ENCODE measurements at places on chromosomes 12 and 14.

DNA sequence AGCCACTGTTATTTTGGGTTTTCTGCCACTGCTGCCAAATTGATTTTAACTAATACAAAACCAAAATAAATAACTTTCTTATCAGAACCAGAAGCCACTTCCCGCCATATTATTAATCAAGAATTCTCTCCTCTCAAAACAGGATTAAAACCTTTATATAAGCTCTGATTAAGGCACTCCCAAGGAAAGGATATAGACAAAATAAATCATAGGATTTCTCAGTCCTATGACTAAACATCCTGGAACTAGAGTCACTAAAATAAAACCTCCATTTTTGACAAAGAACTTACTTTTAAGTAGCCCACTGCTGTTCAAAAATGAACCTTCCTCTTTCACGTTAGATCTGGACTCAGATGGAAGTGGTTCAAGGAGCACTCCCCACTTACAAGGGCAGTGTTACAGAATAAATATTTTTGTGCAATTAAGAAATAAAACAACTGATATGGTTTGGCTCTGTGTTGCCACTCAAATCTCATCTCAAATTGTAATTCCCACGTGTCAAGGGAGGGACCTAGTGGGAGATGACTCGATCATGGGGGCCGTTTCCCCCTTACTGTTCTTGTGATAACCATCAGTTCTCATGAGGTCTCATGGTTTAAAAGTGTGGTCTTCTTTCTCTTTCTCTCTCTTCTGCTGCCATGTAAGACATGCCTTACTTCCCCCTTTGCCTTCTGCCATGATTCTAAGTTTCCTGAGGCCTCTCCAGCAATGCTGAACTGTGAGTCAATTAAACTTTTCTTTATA is 26.4 kb downstream of the GXYLT1 start:
- no peak for DNase-seq

DNA sequence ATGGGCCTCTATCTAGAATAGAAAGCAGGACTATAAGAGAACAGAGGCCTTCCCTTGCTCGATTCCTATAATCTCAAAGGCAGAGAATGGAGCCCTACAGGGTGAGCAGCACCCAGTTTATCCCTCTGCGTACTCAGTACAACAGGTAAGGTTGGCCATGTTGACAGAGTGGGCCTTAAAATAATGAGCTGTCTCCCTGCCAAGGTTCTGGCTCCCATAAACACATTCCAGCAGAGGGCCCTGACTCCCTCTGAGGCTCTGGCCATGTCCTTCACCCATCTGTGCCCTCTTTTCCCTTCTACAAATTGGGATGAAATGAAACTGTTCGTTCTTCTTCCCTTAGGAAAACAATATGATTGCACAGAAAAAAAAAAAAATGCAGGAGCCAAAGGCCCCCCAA is 16.9 kb upstream of the PNMA1 start:
- DNase-seq, result no peak

DNA sequence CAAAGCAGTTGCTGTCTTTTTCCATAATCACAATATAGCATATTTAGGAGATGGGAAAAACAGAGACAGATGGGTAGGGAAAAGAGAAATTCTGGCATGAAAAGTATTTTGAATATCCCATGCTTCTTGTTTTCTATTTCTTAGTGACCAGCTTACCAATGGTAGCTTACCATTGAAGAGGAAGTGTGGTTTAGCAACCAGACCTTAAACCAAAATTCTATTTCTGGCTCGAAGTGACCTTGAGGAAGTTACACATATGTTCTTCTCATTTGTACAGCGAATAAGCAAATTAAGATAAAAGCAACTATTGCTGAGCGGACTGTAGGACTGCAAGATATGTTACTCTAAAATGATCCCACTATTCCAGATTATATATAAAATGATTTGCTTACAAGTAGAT is 82.9 kb downstream of the FGD4 start:
- peak; percentile 80 for DNase-seq

- DNase-seq, result no peak
These were observed 67.2 kb downstream of the PTPRR start for GRCh38 chr12:70853326-70853725.

- DNase-seq, result peak; percentile 79
These were observed 448 bp downstream of the FBXL14 start for GRCh38 chr12:1594006-1594260.

DNA sequence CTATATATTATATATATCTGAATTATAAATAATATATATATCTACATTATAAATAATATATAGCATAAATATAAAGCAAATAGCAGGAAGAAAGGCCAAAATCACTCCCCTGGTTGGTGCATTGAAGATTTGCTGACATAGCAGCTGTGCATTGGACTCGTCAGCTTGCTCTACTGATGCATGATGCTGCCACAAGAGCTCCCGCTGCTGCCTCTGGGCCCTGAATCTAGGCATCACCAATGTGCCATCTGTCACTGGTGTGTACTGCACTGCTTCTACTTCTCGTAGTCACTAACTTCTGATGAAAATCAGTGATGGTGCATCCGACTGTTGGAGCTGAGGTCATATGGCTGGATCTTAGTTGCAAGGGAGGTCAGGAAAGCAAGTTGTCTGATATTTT is 205.0 kb downstream of the ADAMTS20 start:
- DNase-seq, result no peak

GRCh38 chr14:44151130-44151820 is 355.8 kb downstream of the FSCB start:
- no peak for DNase-seq

GRCh38 chr14:104948736-104949031 is 24.0 kb downstream of the PLD4 start:
- DNase-seq, result no peak

Data from RPMI8226 (cell line).